ENCODE measurements at places on chromosomes 4 and X.

- DNase-seq, result no peak
These were observed 31.3 kb upstream of the ETNPPL start for GRCh38 chr4:108794136-108794535.

- DNase-seq, result no peak
These were observed 144.0 kb downstream of the SH3KBP1 start for GRCh38 chrX:19743386-19743785.

GRCh38 chr4:97585274-97585673 is 558.0 kb downstream of the STPG2 start:
- no peak for DNase-seq

GRCh38 chr4:186451982-186452381 is 103.4 kb downstream of the MTNR1A start:
- no peak for DNase-seq

GRCh38 chr4:45241976-45242375 is 515.6 kb upstream of the GNPDA2 start:
- DNase-seq, result no peak
